ENCODE measurements at places on chromosomes 4 and X.

DNA sequence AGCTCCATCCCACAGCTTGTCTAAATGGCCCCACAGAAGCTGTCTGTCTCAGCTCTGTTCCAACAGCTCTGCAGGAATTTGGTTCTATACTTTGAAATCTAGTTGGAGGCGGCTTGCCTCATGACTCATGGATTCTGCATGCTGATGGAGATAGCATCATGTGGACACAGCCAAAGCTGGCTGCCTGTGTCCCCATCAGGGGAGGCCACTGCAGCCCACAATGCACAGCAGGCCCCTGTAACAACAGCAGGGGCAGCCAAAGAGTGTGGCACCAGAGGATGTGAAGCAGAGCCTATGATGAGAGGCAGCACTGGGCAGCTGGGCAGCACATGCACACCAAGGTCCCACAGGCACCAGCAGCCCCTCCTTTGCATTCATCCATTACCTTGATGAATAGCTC is 67.2 kb downstream of the DCAF12L1 start:
- DNase-seq = no peak

DNA sequence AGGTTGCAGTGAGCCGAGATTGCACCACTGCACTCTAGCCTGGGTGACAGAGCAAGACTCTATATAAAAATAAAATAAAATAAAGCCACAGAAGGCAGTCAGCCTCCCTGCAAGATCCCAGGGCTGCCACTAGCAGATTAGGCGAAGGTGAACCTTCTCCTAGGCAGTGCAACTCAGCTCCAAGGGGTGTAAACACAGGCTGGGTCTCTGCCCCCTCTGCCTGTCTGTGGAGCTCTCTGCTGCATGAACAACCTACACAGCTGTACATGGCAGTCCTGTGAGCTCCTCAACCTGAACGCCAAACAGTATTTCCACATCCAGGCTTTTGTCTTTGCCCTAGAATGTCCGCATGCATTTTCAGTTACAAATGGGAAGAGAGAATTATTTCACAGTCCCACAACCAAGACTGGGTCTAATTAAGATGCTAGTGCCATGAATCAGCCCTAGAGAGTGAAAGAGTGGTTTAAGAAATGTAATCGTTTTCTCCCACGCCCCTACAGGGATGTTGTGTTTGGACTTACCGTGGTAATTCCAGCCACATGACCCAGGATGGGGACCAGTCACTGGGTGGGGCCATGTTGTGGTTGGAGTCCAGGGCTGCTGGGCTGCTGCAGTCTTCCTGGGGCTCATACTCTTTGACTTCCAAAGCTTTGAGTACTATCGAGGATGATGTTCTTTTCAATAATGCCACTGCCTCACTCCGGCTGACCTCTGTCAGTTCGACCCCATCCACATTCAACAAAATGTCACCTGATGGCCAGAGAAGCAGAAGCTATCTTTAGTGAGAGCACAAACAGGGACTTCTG is 99.0 kb downstream of the FIP1L1 start:
- DNase-seq = no peak

GRCh38 chrX:43998374-43998773 is 25.2 kb upstream of the NDP start:
- DNase-seq = no peak

DNA sequence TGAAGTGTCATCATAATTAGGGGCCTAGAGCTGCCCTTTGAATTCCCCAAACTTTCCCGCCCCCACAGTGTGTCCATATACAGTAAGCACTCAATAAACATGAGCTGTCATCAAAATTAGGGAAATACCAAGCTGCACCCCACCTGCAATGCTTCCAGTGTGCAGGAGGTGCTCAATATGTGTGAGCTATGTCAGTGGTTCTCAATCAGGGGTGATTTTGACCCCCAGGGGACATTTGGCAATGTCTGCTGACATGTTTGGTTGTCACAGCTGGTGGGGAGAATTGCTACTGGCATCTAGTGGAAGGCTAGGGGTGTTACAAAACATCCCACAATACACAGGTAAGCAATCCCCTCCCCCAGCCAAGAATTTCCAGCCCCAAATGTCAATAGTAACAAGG is 748 bp downstream of the CFP start:
- no peak for DNase-seq

GRCh38 chr4:118935819-118936218 is 47.2 kb downstream of the SYNPO2 start:
- DNase-seq = no peak

- DNase-seq = no peak
These were observed 508.6 kb upstream of the EPHA5 start for GRCh38 chr4:66178906-66179305.

DNA sequence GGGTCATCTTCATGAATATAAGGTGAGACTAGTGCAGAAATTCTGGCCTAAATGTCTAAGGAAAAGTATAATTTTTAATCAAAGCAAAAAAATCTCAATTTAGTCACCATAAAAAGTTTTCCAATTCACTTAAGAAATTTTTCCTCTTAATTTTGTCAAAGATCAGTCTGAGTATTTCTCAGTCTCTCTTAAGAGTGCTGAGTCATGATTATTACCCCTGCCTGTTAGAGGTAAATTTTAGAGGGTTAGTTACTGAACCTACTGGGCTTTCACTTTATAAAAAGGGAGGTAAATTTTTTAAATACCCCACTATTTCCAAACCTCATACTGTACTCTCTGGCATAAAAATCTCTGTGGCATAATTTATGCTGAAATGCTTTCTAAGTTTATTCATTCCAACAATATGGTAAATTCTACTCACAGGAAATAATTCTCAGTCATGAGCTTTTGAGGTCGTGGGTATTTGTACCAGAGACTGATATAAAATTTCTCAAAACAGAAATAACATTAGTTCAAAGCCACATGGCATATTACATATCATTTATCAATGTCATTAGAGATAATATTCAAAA is 122.4 kb downstream of the SLC39A8 start:
- no peak for DNase-seq

Data from caudate nucleus (tissue), 63 donors.